ENCODE measurements at places on chromosomes 3 and 15.

GRCh38 chr15:64791401-64791800, 16.0 kb upstream of the RBPMS2 start:
- DNase-seq = no peak

- peak; percentile 47 for DNase-seq
Measured at GRCh38 chr15:99631255-99631654, 65.5 kb downstream of the MEF2A start.

GRCh38 chr3:18228060-18228459, 197.1 kb downstream of the SATB1 start:
- no peak for DNase-seq

GRCh38 chr3:128432971-128433836, 33.5 kb downstream of the DNAJB8 start:
- no peak for DNase-seq

DNA sequence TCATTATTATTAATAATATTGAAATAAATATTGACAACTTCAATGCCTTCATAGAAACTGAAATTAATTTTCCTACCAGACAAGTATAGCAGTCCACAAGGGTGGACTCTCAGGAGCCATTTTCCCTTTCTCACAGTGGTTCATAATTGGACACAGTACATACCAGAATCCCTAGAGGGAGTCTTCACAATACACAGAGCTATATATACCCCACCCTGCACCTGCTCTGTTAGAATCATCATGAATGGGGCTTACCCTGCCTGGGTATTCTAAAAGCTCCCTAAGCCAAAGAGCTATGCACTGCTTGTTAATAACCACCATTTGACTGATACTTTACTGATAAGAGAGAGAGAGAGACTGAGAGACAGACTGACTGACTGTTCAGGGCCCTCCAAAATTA, 134.9 kb downstream of the FEZF2 start:
- DNase-seq = no peak

DNA sequence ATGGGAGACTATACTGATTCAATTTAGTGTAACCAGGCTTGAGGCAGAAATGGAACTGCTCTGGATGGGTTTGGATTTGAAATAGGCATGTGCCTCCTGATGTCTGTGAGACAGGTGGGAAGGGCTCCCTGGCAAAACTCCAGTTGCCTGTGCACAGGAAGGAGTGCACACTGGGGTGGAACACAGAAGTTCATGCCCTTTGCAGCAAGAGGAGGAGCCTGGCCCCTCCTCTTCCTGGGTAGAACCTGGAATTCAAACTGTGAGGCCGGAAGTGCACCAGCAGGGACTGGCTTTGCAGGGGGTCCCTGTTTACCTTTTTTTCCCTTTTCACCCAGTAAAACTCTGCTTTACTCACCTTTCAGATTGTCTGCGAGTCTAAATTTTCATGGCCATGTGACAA, 99.9 kb downstream of the GMPS start:
- no peak for DNase-seq

- no peak for DNase-seq
Measured at GRCh38 chr15:47551079-47551478, 166.2 kb upstream of the SEMA6D start.
